ENCODE measurements at places on chromosomes 2 and 18.

DNA sequence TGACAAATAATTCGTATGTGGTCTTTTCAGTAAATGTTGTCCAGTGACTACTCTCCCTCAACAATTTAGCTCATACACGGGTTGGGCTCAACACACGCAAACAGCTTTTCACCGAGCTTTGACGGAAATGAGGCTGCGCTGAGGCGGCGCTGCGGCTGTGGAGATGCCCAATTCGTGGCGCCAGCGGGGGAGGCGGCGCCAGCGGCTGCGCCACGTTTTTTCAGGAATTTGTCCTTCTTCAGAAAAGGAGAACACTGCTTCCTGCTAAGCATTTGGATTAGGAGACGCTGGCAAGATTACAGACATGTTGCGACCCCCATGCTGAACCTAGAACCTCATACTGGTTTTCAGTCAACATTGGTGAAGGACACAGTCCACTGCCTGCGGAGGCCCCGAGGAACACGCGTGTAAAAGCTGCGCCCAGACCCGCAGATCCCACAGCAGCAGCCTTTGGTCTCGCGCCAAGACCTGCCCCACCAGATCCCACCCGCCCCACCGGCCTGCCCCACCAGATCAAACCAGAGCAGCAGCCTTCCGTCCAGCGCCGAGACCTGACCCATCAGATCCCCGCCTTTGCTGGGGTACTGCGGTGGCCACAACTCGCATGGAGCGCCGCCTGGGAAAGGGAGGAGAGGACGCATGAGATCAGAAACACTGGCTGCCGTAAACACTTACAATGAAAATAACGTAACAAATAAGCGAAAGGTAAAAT is 173.8 kb downstream of the TMEM18 start:
- DNase-seq = no peak

GRCh38 chr2:42554392-42554791 is 14.0 kb upstream of the MTA3 start:
- no peak for DNase-seq

DNA sequence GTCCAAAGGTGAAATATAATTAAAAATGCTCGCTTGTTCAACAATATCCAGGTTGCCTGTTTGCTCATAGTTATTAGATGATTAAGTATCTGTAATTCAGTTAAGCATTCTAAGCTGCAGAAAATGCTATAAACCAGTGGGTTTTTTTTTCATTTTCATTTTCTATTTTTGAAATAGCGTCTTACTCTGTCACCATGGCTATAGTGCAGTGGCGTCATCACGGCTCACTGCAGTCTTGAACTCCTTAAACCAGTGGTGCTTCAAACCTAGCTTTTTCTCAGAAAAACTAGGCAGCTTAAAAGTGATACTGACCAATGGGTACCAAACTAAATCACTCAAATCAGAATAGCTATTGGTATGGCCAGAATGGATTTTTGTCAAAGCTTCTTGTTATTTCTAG is 925.2 kb downstream of the TSN start:
- no peak for DNase-seq

DNA sequence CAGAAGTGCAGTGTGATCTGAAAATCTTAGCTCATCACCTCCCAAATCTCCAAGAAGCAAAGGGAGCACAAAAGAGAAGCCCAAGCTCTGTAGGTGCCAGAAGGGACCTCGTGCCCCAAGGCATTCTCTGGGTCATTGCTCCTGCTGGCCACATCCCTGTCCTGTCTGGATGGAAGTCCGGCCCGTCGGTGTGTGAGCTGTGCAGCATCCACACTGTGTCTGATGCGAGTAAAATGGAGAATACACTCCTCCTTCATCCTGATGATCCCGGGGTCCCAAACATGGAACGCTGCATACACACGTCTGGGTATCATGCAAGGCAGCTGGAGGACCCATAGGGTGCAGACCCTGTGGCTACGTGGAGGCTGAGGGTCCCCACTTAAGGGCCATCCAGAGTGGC is 851.4 kb downstream of the GALR1 start:
- no peak for DNase-seq

DNA sequence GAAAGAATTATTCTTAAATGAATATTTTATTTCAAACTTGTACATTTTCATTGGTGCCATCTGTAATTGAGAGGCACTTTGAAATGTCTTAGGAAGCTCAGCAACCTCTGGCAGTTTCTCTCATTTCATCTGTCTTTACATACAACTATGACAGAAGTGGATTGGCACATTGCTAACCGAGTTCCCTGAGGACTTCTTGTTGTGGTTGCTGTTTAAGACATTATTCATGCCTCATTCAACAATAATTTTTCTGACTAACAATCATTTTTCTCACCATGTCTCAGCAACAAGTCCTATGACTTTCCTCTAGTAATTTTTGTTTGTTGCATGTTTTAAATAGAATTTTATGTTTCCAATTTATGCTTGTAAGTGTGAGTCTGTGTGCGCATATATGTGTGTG is 284.0 kb upstream of the CWC22 start:
- DNase-seq = no peak

DNA sequence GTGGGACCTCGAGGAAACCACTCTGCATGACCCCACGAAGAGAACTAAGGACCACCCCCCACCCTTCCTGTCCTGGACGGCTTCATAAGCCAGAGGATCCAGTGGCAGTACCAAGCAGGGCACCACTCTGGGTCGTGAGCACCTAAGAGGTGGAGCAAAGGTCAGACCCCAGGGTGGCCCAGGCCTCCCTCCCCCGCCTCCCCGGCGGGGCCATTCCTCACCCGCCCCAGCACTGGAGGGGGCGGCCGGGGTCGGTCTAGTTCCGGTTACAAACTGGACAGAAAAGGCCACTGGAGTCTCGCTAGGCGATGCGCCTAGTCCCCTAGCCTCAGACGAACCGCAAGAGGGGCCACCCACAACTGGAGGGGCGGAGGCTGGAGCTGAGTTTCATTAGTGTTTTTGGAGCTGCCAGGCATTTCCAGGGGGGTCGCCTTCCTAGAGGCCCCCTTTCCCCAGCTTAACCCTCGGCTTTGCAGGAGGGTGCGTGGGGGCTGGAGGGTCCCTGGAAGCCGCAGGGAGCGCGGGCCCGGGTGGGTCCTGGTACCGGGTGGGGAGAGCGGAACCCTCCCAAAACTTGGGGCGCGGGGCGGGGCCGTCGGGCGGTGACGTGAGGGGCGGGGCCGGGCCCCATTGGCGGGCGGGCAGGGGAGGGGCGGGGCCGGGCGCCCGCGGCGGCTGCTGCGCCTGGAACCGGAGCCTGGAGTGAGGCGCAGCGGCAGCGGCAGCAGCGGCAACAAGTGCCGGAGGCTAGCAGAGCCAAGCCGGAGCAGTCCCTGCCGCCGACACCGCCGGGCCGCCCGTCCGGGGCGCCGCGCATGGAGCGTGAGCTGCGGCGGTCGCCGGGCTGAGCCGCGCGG is at the start of gene B3GNT2:
TSS of gene B3GNT2 (plus strand) at position 695 of the 857 bp plus-strand sequence. CDS start 26,106 bp downstream, outside the sequence.
- no peak for DNase-seq

GRCh38 chr2:119126650-119127049 is 31.9 kb downstream of the C1QL2 start:
- no peak for DNase-seq

- no peak for DNase-seq
Observed at GRCh38 chr2:127175041-127175721, 44.9 kb downstream of the CYP27C1 start.

- no peak for DNase-seq
Observed at GRCh38 chr2:7950035-7950612, 731.7 kb upstream of the ID2 start.

GRCh38 chr2:36567711-36568408 is 30.1 kb downstream of the FEZ2 start:
- no peak for DNase-seq

DNA sequence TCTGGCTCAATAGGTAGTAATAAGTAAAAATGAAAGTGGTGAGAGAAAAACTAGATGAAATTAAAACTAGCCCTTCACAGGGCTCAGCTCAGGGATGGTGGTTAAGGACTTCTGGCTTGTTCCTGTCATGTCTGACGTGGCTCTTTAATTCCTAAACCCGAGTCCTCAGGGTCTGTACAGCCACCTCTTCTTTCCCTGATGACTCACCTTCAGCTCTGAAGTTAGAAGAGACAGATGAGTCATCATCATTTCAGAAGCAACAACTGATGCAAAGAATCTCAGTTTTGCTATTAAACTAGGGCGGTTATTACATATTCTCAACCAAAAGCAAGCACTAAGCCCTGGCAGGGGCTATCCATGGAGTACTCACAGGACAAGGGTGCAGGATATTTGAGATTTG is 24.0 kb upstream of the ITGB6 start:
- DNase-seq = no peak

DNA sequence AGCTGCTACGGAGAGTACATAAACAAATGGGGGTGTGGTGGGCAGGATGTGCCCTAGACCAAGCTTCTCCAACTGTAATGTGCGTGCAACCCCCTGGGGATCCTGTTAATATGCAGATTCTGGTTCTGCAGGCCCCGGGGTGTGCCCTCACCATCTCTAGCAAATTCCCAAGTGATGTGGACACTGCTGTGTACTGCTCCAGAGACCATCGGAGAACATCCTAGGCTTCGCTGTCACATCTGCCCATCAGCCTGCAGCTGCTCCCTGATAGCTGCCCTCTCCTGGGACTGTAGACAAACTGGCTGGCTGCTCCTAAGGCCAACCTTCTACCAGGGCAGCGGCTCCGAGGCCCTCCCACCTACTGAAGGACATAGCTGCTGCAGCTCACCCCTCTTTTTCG is 3.2 kb downstream of the HS1BP3 start:
- DNase-seq = no peak

- no peak for DNase-seq
Observed at GRCh38 chr2:35598310-35598709, 757.3 kb upstream of the CRIM1 start.
